ENCODE measurements at places on chromosomes 13 and 19.

- DNase-seq = no peak
These were observed 1674.9 kb upstream of the PCDH20 start for GRCh38 chr13:63090524-63090923.

- DNase-seq = no peak
These were observed 2.8 kb downstream of the BRME1 start for GRCh38 chr19:13902993-13903555.

DNA sequence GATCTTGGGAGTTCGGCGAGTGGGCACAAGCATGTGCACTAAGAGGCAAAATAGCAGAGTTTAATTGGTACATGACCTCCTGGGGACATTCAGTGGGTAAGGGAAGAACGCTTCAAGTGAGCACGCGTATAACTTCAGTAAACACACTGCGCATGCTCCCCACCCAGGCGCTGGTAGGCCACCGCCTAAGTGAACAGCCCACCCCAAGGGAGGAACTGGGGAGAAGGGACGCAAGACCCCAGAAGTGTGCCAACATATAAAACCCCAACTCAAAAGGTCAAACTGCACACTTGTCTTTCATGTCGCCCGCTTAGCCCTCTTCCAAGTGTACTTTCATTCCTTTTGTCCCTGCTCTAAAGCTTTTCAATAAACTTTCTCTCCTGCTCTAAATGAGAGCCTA is 10.5 kb upstream of the NTN5 start:
- DNase-seq = no peak

GRCh38 chr19:29663861-29664752 is 1.2 kb upstream of the PLEKHF1 start:
- DNase-seq = no peak

- DNase-seq = no peak
These were observed 95.3 kb downstream of the KL start for GRCh38 chr13:33111414-33112110.

GRCh38 chr19:18814063-18814462 is 17.7 kb upstream of the UPF1 start:
- no peak for DNase-seq

DNA sequence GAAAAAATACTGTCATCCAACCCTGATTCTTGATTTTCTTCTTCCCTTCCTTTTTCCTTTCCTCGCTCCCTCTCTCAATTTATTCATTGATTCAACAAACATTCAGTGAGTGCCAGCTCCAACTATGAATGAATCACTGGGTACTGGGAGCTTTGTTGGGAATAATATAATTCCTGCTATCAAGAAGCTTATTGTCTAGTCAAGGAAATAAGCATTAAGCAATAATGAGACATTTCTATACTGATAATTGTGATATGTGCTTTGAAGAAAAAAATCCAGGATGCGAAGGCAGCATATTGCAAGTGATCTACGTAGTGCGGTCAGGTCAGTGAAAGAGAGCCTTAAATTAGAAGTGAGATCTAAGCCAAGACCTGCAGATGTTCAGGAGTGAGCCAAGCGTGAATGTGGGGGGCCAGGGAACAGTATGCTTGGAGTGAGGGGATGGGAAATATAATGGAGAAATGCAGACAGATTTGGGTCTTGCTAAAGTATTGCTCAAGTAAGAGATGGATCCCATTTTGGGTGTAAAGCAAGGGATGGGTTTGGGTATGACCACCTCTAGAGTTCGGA is 253.5 kb downstream of the LHFPL6 start:
- no peak for DNase-seq

GRCh38 chr13:73948848-73949529 is 185.2 kb downstream of the KLF12 start:
- DNase-seq = no peak

DNA sequence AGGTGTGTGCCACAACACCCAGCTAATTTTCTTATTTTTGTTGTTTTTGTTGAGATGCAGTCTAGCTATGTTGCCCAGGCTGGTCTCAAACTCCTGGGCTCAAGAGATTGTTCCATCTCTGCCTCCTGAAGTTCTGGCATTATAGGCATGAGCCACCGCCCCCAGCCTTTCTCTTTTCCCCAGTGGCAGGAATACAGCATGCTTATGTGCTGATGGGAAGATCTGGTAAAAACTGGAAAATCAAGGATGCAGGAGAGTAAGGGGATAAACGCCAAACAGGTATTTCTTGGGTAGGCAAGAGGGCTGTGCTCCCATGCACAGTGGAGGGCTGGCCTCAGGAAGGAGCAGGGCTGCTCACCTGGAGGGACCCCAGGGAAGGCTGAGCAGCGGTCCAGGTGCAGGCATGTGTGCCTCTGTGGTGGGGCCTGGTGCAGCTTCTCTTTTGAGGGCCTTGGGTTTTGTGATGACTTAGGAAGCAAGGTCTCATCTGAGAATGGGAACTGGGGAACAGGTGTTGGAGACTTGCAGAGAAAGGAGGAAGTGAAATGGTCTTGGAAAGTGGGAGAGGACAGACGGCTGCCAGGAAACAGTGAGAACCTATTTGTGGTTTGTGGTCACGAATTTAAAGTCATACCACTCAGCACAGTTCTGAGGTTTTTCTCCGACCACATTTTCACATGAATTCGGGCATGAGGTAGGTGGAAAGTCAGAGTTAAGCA is 106.5 kb downstream of the TEX26 start:
- no peak for DNase-seq

DNA sequence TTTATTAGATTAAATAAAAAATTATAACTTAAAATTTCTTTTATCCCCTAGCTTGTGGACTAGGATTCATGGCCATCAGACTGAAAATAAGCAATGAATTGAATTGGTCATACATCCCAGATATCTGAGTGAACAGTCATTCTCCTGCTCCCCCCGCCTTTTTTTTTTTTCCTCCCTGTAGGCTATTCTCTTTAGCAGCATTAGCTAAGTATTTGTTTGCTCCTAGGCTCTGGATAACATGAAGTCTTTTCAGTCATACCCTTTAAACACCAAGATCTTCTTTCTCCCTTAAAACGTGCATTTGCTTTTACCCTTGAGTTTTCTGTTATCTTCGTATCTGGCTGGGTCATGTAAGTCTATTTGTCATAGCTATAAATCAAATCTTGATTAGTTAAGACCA is 866.7 kb upstream of the SPRY2 start:
- DNase-seq = no peak
